ENCODE measurements at places on chromosomes 1 and 21. TPM values are rescaled to one million over a fixed set of nuclear protein-coding genes. Genes with fewer than 3 reads are reported as not detected.

GRCh38 chr1:227169343-227169742, 148.9 kb downstream of the CDC42BPA start:
- DNase-seq = no peak

The CLCA4 gene
- polyA plus RNA-seq = not detected

The OR2L13 gene
- polyA plus RNA-seq = not detected

- no peak for DNase-seq
Measured at GRCh38 chr1:63411066-63411465, 43.6 kb downstream of the ALG6 start.

- DNase-seq = no peak
Measured at GRCh38 chr1:234531151-234531635, 52.2 kb upstream of the TARBP1 start.
